Lower leg skin (tissue), 4 donors: ENCODE measurements at places on chromosomes 5 and 9.

GRCh38 chr5:146475190-146475780, 28.2 kb downstream of the TCERG1 start:
- DNase-seq = no peak

GRCh38 chr5:33474931-33475499, 34.2 kb downstream of the TARS1 start:
- no peak for DNase-seq

- DNase-seq = no peak
Measured at GRCh38 chr9:133103183-133103986, 17.7 kb downstream of the RALGDS start.

DNA sequence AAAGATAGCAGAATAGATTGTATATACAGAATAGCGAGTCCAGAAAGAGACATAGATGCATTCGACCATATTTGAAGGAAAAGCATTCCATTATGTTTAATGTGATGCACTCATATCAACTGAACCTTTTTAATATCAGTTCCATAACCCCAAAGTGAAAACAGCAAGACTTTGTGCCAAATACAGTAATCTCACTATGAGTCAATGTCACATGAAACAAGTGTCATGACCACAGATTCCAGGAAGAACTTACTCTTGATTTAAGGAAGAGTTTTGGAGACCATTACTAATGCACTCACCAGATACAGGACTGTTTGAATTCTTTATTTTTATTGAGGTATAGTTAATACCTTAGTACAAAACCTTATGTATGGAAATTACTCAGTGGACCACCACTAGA, 220.5 kb downstream of the SH3GL2 start:
- DNase-seq = no peak

GRCh38 chr9:90956026-90956810, 154.6 kb downstream of the SYK start:
- no peak for DNase-seq

- no peak for DNase-seq
Measured at GRCh38 chr9:72586388-72587130, 65.2 kb downstream of the TMC1 start.

GRCh38 chr5:54243483-54244080, 66.8 kb downstream of the ARL15 start:
- DNase-seq = no peak

DNA sequence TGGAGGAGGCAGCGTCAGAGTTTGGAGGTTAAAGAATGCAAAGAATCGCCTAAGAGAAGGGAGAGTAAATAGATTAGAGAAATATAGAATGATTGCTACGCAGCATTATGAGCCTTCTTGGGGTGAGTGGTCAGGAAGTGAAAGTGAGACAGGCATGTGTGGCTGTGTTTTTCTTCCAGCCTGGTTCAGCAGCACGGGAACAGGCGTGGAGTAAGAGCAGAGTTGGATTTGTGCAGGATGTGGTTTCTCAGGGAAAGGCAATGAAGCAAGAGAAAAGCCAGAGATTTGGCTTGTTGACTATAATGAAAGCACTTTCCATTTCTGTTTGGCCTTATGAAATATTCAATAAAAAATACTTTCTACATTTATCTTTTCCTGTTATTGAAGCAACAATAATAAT, 34.3 kb upstream of the FRMD3 start:
- no peak for DNase-seq

GRCh38 chr5:150406103-150406722, 6.5 kb downstream of the CD74 start:
- DNase-seq = no peak

DNA sequence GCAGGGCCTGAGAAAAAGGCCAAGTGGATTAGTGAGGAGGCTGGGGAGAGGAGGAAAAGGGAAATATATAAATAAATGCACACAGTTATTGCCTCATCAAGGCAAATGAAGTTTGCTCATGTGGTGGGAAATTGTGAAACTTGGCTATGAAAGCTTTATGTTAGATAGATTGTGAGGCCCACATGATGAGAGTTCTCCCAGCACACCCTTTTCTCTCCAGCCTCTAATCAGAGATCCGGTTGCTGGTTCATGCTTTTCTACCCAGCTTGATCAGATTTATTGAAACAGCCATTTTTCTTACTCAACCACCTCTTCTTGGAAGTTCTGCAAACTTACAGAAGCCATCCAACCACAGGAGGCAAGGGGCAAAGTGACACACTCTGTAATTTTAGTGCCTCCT, 125.8 kb upstream of the KLF4 start:
- DNase-seq = no peak

GRCh38 chr9:72984991-72985390, 32.1 kb upstream of the ALDH1A1 start:
- DNase-seq = no peak

GRCh38 chr5:170277867-170278281, 19.7 kb downstream of the LCP2 start:
- no peak for DNase-seq

DNA sequence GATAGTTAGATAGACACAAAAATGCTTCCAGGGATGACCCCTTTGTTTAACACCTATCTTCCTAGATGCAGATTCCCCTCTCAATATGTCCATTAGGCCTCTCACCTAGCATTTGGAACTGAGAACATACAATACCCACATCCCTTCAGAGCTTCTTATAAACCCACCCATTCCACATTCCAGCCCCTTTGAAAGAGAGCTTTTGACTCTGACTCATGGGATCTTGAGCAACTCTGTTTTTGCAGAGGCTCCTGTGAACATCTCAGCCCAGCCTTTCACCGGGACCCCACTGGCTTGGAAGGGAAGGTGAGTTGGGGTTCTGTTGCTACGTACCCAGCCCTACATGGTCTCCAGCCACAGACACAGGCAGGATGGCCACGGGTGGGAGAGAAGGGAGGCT, 195.5 kb downstream of the FRMD3 start:
- DNase-seq = no peak

DNA sequence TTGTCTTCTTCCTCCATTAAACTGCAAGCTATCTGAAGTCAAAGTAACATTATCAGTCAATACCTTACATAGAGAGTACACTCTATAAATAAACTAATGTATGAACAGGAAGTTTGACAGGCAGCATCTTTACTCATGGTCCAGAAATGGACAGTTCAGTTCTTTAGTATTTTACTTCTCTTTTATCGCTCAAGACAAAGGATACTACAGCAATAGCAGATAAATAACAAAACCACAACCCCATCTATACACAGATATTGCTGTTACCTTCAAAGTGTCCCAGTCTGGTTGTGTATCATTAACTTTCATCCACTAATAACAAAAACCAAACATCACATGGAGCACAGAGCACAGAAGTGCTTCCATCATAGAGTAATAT, 46.4 kb downstream of the SEMA5A start:
- no peak for DNase-seq

DNA sequence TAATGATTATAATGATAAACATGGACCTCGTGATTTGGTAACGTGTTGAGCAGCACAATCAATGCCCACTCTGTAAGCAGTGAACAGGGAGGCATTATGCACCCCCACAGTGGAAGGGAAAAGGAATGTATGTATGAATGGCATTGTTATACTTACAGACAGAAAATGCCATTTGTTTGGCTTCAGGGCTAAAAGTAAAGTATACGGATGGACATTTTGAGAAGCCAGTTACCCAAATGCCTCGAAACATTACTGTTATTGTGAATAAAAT, 260.2 kb upstream of the PPP1R2B start:
- no peak for DNase-seq

DNA sequence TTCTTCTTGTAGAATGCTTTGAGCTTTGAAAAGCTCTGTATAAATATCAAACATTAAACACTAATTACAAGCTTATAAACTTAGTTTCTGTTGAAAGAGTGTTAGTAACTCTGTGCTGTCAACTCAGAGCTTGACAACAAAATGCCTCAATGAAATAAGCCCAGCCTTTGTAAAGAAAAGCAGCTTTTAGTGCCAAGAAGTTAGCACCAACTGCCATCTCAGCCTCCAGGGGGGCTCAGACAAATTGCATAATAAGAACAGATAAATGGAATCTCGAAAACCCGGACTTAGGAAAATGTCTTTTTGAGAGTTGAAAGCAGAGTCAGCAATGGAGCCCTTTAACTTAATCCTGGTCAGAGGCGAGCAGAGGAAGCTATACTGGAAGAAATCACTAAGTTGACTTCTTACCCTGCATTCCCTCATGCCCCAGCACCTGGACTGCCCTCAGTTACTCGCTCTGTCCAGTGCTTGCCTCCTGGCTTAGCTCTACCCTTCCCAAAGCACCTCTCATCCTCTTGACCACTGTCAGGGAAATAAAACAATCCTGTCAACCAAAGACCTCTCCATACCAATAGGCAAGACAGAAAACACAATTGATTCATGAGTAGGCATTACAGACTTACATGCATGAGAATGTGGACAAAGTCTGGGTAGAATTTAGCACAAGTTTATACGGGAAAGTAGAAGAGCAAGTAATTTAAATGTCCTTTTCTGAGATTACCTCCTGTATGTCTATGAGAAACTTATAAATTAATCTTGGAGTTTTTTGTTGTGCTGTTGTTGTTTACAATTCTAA, 352.7 kb downstream of the ZNF608 start:
- DNase-seq = no peak

- no peak for DNase-seq
Measured at GRCh38 chr5:160843240-160843639, 8.8 kb downstream of the ATP10B start.

GRCh38 chr5:67366276-67366675, 169.7 kb upstream of the CD180 start:
- DNase-seq = no peak

GRCh38 chr9:35604578-35605350, at the start of gene TESK1:
TSS of gene TESK1 (plus strand) at chr9:35605262. CDS start at chr9:35605620, 358 bp downstream.
- DNase-seq = peak; percentile 58

DNA sequence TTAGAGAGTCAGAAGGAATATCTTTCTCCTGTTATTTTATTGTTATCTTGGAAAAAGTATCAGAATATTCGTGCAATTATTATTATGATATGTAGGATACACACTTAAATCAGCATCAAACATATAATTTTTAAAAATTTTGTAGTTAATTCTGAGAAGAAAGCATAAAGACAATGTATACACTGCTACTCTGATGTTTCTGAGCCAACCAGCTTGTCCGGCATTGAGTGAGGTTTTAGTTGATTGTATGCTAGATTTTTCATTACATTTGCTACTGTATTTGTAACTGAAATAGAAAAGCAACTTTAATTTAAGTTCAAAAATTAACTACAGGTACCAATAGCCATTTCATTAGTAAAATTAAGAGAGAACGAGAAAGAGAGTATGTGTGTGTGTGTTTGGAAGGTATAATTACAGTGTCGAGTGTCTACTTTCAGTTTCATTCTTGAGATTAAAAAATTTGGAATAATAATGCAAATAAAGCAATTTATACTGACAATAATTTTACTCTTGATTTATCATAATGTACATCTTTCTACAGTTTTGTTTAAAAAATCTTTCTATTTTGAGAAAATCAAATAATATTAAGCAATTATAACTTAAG, 160.4 kb upstream of the CDH12 start:
- DNase-seq = no peak

DNA sequence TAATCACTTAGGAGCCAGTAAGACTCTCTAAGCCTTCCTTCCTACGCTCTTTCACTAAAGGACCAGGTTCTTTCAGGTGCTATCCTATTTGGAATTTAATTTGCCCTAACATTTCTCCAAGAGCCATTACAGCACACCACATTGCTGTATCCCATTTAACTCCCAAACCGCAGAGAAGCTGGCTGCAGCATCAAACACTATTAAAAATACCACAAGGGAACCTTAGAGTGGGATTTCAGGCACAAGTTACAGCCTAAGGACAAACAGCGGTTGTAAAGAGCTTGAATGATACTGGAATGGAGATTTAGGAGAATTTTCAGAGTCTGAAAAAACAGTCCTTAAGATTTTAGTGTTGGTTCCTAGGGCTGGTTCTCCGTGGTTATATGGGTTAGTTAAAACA, 566.4 kb downstream of the RAB3C start:
- no peak for DNase-seq

DNA sequence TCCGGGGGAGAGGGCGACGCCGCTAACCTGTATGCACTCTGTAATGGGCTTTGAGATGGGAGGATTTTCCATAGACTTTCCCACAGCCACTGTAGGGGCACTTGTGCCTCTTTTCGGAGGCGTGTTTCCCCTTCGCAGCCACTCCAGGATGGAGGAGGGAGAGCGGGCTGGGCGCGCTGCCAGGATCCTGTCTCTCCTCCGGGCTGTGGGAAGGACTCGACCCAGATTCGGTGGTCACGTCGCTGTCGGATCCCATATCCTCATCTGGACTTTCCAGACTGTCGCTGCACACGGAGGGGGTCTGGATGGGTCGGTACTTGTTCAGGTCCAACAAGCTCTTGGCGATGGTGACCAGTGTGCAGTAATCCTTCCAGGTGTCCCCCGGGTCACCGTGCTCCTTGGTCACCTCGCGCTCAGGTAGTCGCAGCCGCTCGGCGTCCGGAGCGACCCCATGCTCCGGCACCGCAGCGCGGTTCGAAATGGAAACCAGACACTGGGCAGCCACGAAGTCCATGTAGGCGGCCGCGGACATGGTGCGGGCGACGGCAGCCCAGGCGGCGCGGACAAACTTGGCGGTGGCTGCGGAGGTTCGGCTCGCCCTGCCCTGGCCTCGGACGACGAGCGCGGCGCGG, 1.5 kb downstream of the KLF9 start:
- peak; percentile 97 for DNase-seq

DNA sequence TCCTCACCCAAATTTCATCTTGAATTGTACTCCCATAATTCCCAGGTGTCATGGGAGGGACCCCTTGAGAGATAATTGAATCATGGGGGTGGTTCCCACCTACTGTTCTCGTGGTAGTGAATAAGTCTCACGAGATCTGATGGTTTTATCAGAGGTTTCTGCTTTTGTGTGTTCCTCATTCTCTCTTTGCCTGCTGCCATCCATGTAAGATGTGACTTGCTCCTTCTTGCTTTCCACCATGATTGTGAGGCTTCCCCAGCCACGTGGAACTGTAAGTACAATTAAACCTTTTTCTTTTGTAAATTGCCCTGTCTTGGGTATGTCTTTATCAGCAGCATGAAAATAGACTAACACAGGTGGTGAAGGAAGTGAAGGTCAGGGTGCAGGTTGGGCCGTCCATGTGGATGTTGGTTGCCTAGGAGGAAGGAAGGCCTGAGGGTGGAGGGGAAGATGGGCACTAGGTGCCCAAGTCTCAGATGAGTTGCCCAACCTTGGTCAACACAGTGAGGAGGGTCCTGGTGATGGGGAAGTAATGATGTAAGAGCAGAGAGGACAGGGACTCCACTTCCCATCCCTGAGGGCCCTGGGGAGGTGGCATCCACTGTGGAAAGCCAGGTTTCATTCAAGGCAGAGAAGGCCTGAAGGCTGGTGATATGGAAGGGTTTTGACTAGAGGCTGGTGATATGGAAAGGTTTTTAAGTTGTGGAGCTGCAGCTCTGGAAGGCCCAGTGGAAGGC, 92.6 kb downstream of the HSPA4 start:
- peak; percentile 52 for DNase-seq

GRCh38 chr9:117555964-117556629, 141.2 kb upstream of the ASTN2 start:
- peak; percentile 16 for DNase-seq

- no peak for DNase-seq
Measured at GRCh38 chr9:94014920-94015319, 59.8 kb upstream of the BARX1 start.

DNA sequence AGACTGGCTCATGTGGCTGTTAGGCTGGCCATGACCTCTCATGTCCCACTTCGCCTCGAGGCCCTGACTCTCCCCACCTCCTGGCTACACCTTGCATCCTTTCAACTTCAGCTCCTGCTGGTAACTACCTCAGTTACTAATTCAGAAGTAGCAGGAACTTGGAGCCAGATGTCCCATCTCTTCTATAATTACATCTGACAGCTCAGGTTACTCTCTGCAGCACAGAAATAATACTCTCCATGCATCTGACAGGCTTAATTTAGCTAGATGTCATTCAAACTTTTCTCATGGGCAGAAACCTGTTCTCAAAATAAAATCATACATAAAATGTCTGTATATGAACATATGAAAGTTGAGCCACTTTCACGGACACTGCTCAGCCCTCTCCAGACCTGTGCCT, 92.2 kb upstream of the IL33 start:
- no peak for DNase-seq
